Activated T-helper 1 cell treated with anti-CD3 and anti-CD28 coated beads, Interleukin-12 subunit alpha, Interleukin-12 subunit beta, Interleukin-2, Interleukin-4 antibody, amounts not matched to agents 30 ng/mL and 10 ng/mL and 1 ng/mL, durations not matched to agents 14 hours and 24 hours and 36 hours (primary cell): ENCODE measurements at places on chromosomes 1 and 21. TPM values are rescaled to one million over a fixed set of nuclear protein-coding genes. Genes with fewer than 3 reads are reported as not detected.

- H3K4me3 ChIP-seq: peak overlapping the region; percentile 85
- peaks cover 21% of the 10 kb centered on the region for H3K36me3 ChIP-seq
- DNase-seq: no peak
- no peaks in the 10 kb centered on the region for H3K27me3 ChIP-seq
- H3K4me1 ChIP-seq: peaks cover 82% of the 10 kb centered on the region
Measured at GRCh38 chr1:160578175-160578524, 1.1 kb downstream of the CD84 start.

- H3K36me3 ChIP-seq: no peaks in the 10 kb centered on the region
- no peaks in the 10 kb centered on the region for H3K4me1 ChIP-seq
- H3K27me3 ChIP-seq: peaks cover 4% of the 10 kb centered on the region
- no peak overlapping the region for H3K27ac ChIP-seq
Measured at GRCh38 chr1:192689459-192689858, 53.5 kb downstream of the RGS13 start.

GRCh38 chr1:233738396-233738795 lies 124.5 kb downstream of the KCNK1 start:
- H3K27me3 ChIP-seq: no peaks in the 10 kb centered on the region
- H3K4me1 ChIP-seq: no peaks in the 10 kb centered on the region
- no peak overlapping the region for H3K27ac ChIP-seq
- no peak overlapping the region for H3K4me3 ChIP-seq
- H3K36me3 ChIP-seq: no peaks in the 10 kb centered on the region
- DNase-seq: no peak

GRCh38 chr1:172138634-172139033 lies 281.9 kb upstream of the C1orf105 start:
- H3K27me3 ChIP-seq: no peaks in the 10 kb centered on the region
- no peak for DNase-seq
- peaks cover 5% of the 10 kb centered on the region for H3K36me3 ChIP-seq
- H3K4me1 ChIP-seq: peaks cover 14% of the 10 kb centered on the region
- no peak overlapping the region for H3K4me3 ChIP-seq

- H3K36me3 ChIP-seq: peaks cover 3% of the 10 kb centered on the region
- peaks cover 10% of the 10 kb centered on the region for H3K27me3 ChIP-seq
- peak overlapping the region; percentile 80 for H3K27ac ChIP-seq
Measured at GRCh38 chr1:47443530-47444296, 5.9 kb downstream of the FOXD2 start.

DNA sequence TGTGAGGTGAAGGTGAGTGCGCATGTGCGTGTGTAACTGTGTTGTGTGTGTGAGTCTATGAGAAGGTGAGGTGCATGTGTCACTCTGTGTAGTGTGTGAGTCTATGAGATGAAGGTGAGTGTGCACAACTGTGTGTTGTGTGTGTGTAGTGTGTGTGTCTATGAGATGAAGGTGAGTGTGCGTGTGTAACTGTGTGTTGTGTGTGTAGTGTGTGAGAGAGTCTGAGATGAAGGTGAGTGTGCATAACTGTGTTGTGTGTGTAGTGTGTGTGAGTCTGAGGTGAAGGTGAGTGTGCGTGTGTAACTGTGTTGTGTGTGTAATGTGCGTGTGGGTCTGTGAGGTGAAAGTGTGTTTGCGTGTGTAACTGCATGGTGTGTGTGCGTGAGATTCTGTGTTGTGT lies 154.0 kb downstream of the FOXD2 start:
- no peaks in the 10 kb centered on the region for H3K4me1 ChIP-seq
- H3K27me3 ChIP-seq: peaks cover 17% of the 10 kb centered on the region
- no peak for DNase-seq
- H3K27ac ChIP-seq: no peak overlapping the region

GRCh38 chr1:226731257-226731893 lies 7.7 kb downstream of the ITPKB start:
- peaks cover 1% of the 10 kb centered on the region for H3K27me3 ChIP-seq
- no peak for DNase-seq

GRCh38 chr1:116945421-116945820 lies 35.7 kb downstream of the PTGFRN start:
- no peaks in the 10 kb centered on the region for H3K27me3 ChIP-seq
- no peak overlapping the region for H3K27ac ChIP-seq
- H3K4me1 ChIP-seq: peaks cover 37% of the 10 kb centered on the region
- peaks cover 15% of the 10 kb centered on the region for H3K36me3 ChIP-seq

The PRR9 gene
- total RNA-seq: not detected in 2 replicates

The TMPRSS3 gene
- 33.7 and 41.3 TPM in 2 replicates for total RNA-seq

The OVAAL gene
- not detected in 2 replicates for total RNA-seq

The VANGL2 gene
- total RNA-seq: not detected in 2 replicates
